ENCODE measurements at places on chromosomes 2 and 18.

DNA sequence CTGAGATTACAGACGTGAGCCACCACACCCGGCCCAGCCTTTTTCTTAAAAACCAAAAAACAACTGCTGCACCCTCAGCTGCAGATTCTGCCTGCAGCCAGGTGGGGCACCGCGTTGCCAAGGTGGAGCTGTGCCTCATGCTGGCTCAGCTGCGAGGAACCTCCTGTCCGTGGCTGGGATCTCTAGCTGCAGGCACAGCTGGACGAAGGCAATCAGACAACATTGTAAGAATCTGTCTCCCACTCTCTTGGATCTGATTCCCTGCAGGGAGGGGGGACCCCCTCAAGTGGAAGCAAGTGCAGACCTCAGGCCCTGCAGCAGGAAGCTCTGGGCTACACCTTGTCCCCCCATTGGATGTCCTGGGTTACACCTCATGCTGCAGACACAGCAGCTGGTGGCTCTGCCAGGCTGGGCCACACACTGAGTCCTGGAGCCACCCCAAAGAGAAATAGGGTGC, 24.1 kb downstream of the CIDEA start:
- no peak for DNase-seq

GRCh38 chr18:8151181-8151580, 458.1 kb upstream of the RAB12 start:
- no peak for DNase-seq

DNA sequence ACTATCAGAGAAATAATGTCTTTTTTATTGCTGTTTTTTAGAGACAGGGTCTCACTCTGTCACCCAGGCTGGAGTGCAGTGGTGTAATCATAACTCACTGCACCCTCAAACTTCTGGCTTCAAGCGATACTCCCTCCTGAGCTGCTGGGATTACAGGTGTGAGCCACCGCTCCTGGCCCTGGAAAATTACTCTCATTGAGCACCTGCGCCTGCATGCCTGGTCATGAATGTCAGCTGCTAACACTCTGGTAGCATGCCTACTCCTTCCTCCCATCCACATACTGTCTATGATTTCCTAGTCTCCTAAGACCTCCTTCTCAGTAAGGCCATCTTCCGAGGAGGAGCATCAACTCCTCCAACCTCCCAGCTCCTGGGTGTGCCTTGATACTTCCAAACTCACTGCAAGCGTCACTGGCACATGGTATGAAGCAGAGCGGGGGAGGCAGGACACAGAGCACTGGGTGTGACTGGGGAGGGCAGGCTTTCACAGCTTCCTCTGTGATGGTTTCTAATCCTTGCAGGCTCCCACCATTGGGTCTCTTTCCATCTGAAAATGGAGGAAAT, 1.6 kb upstream of the MAP2 start:
- DNase-seq = no peak

GRCh38 chr18:9103376-9103873, 926 bp downstream of the NDUFV2 start:
- no peak for DNase-seq

DNA sequence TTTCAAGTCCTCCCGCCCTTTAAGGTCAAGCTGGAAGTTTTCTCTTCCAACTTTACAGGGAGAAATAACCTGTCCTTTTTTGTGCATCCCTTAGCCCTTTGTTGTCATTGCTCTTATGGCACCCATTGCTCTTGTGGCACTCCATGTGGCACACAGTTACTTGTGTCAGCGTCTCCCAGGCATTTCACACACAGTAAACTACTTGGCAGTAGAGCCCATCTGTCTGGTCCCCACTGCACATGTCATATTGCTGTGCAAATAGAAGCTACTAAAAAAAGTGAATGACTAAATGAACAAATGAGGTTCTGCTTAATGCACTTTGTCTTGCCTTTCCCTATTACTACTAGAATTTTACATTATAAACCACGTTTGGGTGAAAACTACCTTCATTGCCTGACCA, 149.3 kb downstream of the EML6 start:
- DNase-seq = no peak

GRCh38 chr18:6681331-6681875, 48.1 kb upstream of the ARHGAP28 start:
- no peak for DNase-seq

GRCh38 chr2:60508339-60508917, 45.0 kb downstream of the BCL11A start:
- no peak for DNase-seq
